CMK (cell line): ENCODE measurements at places on chromosomes 6 and 20.

DNA sequence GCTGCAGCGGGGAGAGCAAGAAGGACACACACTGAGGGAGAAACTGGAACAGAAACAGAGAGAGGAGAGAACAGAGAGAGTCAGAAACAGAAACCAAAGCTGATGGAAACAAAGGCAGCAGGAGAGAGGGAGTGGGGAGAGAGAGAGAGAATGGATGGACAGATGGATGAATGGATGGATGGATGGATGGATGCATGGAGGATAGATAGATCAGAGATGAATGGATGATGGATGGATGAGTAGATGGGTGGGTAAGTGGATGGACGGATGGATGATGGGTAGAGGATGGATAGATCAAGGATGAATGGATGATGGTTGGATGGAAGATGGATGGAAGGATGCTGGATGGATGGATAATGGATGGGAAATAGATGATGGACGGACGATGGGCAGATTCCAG is 35.0 kb upstream of the PHACTR3 start:
- no peak for DNase-seq

- DNase-seq = no peak
Measured at GRCh38 chr20:5864428-5864827, 85.9 kb downstream of the TRMT6 start.

DNA sequence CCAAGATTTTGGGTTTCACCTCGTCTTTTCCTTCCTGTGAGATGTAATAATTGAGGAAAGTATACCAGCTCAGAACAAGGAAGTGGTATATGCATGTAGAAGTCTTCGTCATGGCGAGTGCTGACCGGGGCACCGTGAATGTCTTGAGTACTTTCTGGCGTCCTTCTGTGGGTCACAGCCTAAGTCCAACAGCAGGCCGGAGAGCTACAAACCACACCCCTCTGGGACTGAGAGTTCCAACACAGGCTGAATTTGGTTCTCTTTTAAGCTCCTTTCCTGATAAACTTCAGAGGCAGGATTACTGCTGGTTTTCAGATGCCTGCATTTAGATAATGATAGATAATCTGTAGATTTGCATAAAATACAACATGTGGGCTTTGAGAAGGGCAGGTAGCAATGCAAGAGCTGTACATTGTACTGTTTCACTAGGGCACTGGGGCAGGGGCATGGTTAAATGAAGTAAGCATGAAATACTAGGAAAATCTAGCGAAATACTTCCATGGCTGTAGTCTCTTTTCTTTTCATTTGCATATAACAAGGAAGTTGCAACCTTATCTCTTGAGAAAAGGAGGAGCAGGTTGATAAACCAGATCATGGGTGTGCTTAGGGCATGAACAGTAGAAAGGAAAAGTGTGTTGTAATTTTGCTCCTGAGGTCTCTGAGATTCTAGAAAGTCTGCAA is at the start of gene ADTRP:
Gene ADTRP (minus strand): TSS at position 156 of the 681 bp plus-strand sequence. CDS start 44 bp downstream, at position 112.
- no peak for DNase-seq

DNA sequence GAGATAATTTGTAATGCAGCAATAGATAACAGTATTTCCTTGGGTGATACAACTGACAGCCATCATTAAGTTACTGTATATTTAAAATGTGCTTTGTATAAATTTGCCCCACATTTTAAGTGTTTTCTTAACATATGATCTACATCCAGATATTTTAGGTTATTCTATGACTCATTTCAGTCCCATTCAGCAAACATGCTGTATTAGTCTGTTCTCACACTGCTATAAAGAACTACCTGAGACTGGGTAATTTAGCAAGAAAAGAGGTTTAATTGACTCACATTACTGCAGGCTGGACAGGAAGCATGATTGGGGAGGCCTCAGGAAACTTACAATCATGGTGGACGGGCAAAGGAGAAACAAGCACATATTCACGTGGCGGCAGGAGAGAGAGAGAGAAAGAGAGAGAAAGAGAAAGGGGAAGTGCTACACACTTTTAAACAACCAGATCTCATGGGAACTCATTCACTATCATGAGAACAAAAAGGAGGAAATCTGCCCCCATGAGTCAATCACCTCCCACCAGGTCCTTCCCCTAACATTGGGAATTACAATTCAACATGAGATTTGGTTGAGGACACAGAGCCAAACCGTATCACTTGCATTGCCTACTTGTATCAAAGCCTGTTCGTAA is 9.6 kb upstream of the CHD6 start:
- no peak for DNase-seq

DNA sequence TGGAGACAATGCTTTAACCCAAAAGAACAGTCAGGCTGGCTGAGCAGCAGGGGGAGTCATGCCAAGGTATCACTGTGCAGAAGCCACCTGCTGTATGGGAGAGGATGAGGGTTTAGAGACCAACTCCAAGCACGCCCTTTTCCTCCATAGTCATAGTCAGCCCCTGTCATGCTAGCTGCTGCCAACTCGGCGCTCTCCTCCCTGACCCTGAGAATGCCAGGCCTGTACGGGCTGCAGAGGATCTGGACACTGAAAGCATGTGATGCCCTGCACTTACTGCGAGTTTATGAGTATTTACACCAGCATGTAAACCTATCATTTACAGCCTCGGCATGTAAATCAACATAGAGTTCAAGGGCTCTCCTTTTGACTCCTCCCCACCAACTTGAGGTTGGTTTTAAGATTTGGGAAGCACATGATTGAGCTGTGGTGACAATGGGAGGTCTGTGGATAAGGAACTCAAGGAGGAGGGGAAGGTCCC is 11.7 kb upstream of the SCUBE3 start:
- DNase-seq = no peak

GRCh38 chr6:33206864-33207551 is 1.3 kb upstream of the RING1 start:
- DNase-seq = no peak

DNA sequence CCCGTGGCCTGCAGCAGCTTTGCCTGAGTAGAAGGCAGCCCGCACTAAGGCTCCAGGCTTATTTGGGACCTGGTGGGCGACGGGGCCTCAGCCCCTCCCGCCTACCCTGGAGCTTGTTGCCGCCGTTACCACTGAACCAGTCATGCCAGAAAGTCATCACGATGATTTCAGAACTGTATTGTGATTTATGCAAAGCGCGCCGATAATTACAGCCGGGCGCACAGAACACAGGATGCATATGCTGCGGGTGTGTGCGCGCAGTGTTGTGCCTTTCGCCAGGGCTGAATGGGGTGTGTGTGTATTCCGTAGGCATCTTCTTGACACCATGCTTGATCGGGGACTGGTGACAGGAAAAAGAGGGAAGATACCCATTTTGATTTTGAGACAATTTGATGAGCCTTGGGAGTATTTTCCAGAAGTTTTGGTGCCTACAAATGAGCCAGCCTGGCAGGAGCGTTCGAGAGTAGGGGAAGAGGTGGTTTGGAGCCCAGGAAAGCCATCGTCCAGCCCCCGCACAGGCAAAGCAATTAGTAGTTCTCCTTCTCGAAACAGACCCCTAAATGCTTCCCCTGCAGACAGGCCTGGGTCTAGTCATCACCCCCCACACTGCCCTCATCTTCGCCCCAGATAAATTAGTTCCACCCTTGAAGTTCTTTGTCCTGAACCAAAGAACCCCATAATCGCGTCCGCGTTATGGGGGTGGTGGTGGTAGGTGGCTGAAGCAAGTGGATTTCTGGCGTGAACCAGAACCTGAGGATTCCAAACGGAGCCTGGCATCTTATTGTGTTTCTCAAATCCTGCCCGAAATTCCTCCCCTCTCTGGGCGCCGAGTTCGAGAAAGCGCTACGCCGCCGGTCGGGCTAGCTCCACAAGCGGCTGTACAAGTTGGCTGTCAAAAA is 1.9 kb upstream of the NR2E1 start:
- DNase-seq = no peak

- no peak for DNase-seq
Measured at GRCh38 chr20:47531458-47531857, 29.8 kb downstream of the NCOA3 start.

- DNase-seq = no peak
Measured at GRCh38 chr20:36548006-36548315, 6.6 kb downstream of the MYL9 start.

GRCh38 chr6:121335087-121336008 is 1.1 kb upstream of the TBC1D32 start:
- DNase-seq = no peak

DNA sequence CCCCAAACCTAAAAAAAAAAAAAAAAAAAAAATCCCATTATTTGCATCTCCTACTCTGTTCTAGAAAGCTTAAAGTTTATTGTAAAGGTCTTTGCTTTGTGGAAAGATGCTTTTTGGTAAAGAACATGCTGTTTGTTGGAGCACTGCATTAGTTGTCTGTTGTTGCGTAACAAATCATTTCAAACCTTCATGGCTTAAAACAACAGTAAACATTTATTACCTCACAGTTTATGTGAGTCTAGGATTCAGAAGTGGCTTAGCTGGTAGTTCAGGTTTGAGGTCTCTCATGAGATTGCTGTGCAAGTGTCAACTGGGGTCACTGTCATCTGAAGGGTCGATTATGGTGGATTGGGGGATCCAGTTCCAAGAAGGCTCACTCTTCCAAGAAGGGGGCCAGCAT is 155.2 kb upstream of the ZFP64 start:
- no peak for DNase-seq

DNA sequence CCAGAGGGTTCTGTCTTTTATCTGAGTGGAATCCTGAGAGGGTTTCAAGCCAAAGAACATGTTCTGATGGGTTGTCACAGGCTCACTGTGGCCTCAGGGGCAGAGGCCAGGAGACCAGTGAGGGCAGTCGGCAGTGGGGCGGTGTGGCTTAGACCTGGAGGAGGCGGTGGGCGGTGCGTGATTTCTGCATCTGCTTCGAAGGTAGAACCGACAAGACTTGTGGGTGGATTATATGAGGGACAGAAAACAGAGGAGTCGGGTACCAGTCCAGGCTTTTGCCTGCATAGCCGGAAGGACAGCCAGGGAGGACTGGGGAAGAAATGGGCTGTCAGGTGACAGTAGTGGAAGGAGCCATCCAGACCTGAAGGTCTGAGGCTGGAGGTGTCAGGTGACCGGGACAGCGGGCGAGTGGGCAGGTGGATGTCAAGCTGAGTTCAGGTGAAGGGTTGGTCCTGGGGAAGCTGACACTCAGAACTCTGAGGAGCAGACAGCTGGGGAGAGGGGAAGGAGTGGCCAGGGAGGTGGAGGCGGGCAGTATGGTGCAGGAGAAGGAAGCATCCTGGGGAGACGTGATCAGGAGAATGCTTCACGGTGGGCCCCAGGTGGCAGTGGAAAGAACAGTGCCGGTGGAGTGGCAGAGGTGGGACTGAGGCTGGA is 3.1 kb downstream of the CTSZ start:
- no peak for DNase-seq

DNA sequence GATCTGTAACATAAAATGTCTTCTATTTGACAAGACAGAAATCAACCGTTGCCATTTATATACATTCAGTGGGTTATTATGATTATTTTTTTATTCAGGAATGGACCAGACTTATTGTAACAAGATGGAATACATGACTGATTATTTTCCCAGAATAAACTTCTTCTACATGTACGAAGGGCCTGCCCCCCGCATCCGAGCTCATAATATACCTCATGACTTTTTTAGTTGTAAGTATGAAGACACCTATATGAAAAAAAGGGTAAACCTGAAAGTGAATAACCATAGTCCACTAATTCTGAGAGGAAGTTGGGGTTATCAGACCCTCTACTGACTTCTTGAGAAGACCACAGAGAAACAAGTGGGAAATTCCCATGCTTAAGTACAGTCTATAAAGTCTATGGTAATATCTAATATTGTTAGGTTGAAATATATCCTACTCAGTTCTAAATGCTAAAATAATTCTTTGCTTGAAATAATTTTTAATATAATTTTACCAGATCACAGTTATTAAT is 15.9 kb downstream of the OR2A4 start:
- no peak for DNase-seq

DNA sequence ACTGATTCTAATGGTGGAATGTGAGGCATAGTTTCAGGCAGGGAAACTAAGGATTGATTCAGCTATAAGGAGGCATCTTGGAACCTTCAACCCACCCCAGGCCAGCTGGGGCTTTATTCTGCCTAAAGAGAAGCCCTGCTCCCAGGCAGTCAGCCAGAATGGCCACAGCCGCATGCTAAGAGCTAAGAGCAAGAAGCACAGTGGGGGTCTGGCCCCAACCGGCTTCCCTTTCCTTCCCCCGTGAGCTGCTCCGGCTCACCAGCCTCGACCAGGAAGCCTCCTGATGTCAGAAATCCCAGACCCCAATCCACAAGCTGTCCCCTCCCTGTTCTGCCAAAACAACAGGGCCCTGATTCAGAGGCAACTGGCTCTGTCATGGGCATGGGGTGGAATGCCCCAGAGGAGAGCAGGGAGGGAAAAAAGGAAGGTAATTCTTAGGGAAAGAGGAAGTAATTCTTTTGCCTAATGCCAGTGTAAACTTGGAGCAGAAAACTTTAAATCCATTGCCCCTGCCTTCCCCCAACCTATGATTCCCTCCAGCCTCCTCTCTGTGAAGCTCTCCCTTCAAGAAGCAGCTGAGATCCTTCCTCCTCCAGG is 6.9 kb downstream of the GRM4 start:
- no peak for DNase-seq

DNA sequence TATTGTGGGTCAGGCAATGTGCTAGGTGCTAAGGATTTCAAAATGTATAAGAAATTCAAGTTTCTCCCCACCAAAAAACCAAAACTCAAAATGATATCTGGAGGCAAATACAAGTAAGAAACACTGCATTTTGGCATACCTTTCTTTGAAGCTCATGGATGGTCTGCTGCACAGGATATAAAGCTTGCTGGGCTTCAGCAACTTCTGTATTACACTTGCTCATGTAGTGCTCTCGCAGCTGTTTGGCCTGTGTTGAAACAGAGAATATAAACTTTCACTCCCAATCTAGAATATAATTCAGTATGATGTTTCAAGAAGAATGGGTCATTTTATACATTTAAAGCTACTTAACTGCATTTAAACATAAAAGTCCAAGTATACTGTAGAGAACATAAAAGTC is 39.6 kb downstream of the SHPRH start:
- no peak for DNase-seq

DNA sequence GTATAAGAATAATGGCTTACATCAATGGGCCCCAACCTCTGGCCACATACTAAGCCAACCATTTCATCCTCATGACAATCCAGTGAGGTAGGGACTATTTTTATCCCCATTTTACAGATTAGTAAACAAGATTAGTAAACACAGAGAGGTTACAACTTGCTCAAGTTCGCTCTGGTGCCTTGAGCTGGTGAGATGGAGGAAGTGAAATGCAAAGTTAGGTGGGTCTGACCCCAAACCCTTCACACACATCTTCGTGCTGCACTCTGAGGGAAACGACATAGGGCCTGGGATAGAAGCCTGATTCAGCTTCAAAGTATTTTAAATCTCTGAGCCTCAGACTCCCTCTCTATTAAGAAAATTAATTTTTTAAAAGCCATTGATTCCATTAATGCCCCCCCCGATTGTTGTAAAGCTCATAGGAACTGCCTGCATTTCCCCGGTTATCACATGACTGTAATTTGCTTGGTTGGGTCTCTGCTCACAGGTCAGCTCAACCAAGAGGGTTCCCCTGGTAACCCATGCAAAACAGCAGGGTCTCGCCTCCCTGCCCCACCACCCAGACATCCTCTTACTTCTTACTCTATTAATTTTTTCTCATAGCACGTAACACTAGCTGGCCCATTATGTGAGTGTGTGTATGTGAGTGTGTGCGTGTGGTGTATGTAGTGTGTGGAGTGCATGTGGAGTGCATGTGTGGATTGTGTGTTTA is 221.2 kb downstream of the MAFB start:
- no peak for DNase-seq
